ENCODE measurements at places on chromosomes 1 and 21. TPM values are rescaled to one million over a fixed set of nuclear protein-coding genes. Genes with fewer than 3 reads are reported as not detected.

VASH2 gene
- total RNA-seq: 5.9 TPM

COL8A2 gene
- 0.11 TPM for total RNA-seq

CDK18 gene
- total RNA-seq: 42.0 TPM

VPS45 gene
- total RNA-seq: 53.4 TPM

ACTA1 gene
- total RNA-seq: 18.7 TPM

AIM2 gene
- total RNA-seq: 0.53 TPM

GJA9 gene
- not detected for total RNA-seq

LCE3D gene
- not detected for total RNA-seq

GPR161 gene
- total RNA-seq: 17.0 TPM

CR1 gene
- total RNA-seq: not detected

TNFRSF18 gene
- total RNA-seq: not detected

LENEP gene
- not detected for total RNA-seq

LMNA gene
- 128 TPM for total RNA-seq

DNA sequence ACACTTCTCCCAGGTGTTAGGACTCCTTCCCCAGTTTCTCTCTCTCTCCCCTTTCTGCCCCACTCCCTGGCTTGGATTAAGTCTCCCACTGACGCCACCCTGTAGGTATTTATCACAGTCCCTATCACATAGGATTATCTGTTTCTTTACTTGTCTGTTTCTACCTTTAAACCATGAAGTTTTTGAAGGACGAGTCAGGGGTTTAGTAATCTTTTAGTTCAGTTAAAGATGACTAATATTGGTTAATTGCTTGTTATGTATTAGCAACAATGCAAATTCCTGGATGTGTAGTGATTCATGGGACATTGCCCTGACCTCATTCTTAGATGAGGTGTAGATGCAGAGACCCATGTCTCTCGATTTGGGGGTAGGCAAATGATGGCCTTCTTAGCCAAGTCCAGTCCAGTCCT lies 6.4 kb downstream of the LAMC1 start:
- DNase-seq: peak; percentile 52

GRCh38 chr21:31781737-31782136 lies 49.8 kb upstream of the SCAF4 start:
- no peak for DNase-seq

DNA sequence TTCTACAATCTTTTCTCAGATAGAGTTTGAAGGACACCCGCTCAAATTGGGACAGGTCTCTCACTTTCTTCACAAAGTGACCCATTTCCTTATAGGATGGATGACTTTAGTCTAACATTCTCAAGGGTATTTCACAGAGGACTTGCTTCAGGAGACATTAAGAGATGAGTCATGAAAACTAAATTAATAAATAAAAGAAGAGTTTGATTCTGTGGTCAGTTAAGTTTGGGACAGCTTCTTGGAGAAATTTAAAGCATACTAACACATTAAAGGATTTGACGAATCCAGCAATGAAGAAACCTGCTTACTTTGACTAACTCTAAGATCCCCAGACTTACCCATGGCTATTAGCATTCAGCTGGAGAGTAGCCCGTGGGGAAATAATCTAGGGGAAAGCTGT lies 95.6 kb upstream of the RAB3GAP2 start:
- DNase-seq: no peak

GRCh38 chr1:68269637-68270430 lies 37.5 kb upstream of the WLS start:
- no peak for DNase-seq

- DNase-seq: no peak
Measured at GRCh38 chr1:241957692-241958494, at the start of gene BECN2. Gene BECN2, plus strand, starts transcription at chr1:241957767. Its CDS starts 0 bp downstream, at chr1:241957767.

DNA sequence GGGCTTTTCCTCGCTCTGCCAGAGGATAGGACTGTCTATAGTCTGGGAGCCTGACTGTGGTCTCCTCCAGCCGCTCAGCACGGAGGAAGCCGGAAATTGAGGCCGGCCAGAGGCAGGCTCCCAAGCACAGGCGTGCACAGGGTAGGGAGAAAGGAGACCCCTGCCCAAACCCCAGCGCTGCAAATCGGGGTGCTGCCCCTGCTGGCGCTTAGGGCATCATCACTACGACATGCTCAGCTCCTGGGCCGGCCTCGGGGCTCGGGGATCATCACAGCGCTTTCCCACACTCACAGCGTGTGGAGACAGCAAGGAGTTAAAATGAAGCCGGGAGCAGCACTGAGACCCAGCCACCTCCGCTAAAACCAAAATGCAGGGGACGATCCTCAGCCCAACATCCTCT lies 62.8 kb upstream of the ARHGEF16 start:
- no peak for DNase-seq

GRCh38 chr1:59188413-59189213 lies 108.3 kb upstream of the FGGY start:
- no peak for DNase-seq

DNA sequence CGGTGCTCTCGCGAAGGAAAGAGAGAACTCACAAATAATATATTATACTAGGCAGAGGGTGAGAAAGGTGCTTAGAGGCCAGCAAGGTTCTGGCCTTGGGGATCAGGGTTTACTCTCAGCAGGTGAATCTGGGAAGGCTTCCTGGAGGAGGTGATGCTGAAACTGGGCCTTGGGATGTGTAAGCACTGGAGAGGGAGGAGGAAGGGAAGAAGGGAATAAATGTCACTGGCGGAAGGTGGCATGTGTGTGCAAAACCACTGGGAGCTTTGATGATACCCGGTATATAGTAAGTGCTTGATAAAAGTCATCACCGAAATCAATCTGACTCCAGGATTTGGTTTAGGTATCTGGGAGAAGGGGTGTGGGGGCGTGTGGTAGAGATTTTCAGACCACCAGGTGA lies 24.4 kb downstream of the SPSB1 start:
- DNase-seq: no peak

DNA sequence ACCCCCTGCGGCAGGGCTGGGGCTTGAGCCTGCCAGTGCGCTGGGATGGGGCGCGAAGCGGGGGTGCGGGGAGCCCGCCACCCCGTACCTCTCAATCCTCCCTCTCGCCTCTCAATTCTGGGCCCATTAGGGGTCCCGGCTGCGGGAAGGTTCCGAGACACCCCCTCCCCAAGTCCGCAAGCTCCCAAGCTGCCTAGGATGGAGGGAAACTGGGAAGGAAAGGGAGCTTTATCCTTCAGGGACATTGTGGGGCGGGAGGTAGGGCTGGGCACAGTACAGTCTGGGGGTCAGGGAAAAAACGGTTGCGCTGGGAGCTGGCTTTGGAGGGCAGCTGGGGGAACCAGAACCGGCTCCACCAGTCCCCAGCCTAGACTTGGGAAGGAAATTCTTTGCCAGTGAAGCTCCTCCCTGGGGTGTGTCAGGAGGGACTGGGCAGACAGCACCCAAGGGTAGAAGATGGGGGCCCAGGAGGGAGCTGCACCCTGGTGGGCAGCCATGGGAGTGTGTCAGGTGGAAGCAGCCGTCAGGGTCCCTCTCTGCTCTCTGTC lies 904 bp downstream of the GJB3 start:
- no peak for DNase-seq

DNA sequence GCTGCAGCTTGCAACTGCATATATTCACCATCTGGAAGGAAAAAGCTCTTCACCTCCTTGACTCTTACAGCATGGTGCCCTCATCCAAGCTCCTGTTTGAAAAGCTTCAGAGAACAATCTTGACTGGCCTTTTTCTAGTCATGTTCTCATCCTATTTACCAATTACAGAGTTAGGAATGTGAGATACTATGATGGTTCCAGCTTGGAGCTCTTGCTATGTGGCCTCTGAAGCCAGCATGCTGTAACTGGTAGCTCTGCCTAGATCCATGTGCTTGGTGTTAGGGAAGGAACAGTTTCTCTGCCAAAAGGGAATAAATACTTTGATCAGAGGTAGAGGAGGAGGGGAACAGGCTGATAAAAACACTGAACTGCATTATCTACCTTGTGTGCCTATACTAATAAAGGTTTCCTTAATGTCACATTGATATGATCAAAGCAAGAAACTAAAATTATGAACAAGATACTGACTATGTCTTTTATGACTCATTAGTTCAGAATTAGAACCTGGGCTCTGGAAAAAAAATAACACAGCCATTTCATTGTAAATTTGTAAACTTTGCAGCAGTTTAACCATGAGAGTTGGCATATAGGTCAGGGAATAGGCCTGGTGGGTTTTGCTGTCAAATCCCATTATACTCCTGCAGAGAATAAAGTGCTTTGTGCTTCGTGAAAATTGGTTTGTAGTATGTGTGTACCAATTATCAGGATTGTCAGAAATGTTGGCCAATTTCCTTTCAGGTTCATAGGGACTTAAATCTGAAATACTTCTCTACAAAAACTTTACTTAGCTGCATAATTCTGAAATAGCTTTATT lies 92.7 kb downstream of the LEPR start:
- DNase-seq: no peak

DNA sequence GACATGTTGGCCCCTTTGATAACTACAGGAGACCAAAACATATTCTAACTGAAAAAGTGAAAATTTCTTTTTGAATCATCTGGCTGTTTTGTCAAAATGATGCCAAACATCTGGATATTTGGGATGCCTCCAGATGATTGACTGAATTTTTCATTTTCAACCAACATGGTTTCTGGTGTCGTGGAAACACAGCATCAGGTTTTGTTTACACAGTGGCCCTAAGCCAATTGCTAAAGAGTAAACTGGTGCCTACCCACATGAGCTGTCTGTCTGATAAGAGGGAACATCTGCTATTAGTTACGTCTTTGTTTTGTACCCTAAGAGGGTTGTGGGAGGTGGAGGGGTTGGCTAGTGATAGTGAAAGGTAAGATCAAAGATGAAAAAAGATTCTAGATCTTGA lies 204.8 kb downstream of the KCNK2 start:
- no peak for DNase-seq

DNA sequence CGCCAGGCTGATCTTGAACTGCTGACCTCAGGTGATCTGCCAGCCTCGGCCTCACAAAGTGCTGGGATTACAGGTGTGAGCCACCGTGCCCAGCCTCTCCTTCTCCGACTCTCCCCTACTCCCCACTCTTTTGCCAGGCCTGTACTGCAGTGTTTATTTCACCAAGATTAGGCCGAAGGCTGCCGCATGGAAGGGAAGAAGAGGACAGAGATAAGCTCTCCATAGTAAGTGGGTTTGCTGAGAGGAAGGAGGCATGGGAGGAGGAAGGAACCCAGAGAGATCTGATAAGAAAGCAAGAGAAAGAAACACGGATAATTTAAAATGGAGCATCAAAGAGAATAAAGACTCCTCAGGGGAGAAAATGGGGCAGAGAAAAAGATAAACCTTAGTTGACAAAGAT lies 8.7 kb downstream of the PTCH2 start:
- DNase-seq: no peak

DNA sequence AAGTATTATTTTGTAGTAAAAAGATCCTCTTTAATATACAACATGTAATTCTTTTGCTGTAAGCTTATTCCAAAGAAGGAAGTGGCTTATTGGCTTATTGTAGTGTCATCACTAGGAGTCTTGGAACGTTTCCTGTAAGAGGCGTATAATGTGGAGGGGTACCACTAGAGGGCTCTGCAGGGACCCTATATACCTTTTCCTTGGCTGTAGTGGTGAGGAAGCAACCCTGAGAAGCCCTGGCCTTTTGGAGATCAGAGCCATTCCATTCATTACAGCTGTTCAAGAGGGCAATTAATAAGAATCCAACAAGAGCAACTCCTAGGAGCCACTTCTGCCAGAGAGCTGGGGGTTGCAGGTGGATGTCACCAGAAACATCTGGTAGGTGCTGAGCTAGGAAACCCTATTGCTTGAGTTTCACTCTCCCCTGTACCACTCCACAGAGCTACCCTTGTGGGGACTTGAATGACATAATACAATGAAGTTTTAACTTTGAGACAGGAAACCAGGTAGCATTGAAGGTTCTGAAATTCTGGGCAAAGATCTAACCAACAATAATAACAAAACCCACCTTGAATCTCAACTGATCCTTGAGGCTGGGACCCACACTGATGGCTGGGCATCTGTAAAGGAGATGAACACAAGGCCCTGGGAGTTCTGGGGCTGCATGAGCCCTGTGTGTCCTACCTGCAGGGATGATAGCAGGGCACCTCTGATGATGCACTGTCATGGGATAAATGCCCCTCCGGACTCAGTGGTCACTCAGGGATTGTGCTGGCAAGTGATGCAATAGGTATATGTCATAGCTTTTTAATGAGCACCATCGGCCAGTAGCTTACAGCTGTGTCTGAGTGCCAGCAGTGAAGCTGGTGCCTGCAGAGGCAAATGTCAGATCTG lies 160.2 kb upstream of the COA6 start:
- DNase-seq: peak; percentile 80

DNA sequence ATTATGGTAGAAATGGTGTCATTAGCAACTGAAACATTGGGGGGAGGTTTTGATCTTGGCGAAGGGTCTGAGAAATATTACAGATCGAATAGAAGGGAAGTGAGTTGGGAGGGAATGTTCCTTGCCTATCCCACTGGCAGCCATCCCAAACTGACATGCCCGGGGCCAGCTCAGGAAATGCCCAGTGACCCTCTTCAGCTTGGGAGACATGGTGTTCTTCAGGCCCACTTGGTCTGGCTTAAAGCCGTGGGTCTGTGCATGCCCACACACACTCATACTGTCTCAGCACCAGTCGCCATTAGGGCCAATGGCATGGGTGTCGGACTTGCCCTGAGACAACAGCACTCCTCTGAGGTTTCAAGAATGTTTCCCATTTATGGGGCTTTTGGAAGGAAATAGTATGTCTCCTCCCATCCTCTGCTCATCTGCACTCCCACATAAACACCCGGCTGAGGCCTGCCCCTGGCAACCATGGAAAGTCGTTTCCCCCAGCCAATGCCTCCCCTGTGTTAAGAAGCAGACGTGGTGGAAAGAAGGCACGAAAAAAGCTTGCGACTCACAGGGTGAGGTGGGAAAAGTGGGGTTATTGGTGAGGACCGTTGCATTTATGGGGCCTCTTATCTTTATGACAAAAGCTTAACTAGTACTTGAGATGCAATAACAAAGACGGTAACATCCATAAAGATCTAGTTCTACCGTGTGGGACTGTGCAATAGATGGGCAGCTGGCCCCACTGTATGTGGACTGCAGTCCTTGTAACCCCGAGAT lies 2.0 kb downstream of the RNF186 start:
- DNase-seq: no peak

- DNase-seq: peak; percentile 45
Measured at GRCh38 chr1:50422946-50423669, at the start of gene DMRTA2. Gene DMRTA2, minus strand, starts transcription at chr1:50423443. Its CDS starts 1,907 bp downstream, at chr1:50421536.

DNA sequence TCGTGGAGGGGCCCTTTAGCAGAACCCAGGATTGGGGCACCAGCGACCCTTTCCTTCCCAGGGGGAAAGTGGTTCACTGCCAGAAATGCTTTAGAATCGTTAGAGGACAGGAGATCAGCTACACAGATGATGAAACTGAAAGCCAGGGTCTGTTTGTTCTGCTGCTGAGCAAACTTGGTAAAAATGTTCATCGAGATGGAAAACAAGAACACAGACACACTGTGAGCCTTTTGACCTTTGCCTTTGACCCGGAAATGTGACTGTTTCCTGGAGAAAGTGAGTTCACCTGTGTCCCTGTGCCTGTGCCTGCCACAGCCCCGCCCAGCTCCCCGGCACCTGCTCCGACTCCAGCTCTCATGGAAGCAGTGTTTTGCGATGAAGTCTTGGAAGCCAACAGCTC lies 234.3 kb downstream of the CAMTA1 start:
- DNase-seq: no peak

GRCh38 chr21:32456497-32456918 lies 44.0 kb downstream of the EVA1C start:
- DNase-seq: peak; percentile 6

GRCh38 chr1:221188458-221188857 lies 309.2 kb downstream of the HLX start:
- DNase-seq: peak; percentile 17

GRCh38 chr1:22275626-22276395 lies 132.9 kb upstream of the WNT4 start:
- peak; percentile 75 for DNase-seq
